Activated CD4-positive, alpha-beta memory T cell treated with anti-CD3 and anti-CD28 coated beads for 36 hours (primary cell): ENCODE measurements at places on chromosomes 12 and 14. TPM values are rescaled to one million over a fixed set of nuclear protein-coding genes. Genes with fewer than 3 reads are reported as not detected.

GRCh38 chr14:77063571-77064171, 34.4 kb upstream of the CIPC start:
- DNase-seq = no peak

DNA sequence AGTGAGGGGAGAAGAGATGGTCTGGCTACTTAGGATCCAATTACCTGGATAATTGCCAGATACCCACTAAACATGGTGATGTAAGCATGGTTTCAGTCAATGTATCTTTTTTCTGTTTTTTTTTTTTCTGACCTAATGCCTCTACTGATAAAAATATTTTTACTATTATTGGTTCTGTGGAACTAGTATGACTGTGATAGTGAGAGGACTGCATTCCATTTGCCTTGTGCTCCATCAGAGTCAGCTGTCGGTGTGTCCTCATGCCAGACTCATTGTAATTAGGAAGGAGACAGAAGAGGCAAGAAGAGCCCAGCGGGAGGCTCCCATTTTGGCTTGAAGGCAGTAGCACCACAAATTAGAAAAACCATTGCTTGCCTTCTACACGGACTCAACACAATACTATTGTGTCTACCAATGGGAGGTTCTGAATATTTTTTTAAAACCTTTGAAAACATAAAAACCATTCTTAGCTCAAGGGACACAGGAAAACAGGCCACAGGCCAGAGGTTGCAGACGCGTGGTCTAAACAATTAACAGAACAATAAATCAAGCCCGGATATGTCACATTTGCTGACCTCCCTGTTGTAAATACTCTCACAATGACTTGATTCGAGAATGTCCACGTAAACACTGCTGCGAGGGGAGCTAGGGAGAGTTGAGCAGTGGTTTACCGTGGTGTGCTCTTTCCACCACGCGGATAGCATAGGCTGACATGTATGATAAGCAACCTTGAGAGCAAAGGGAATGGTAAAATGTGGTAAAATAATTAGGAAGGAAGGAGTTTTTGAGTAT, 13.5 kb upstream of the DCP1B start:
- no peak for DNase-seq

DNA sequence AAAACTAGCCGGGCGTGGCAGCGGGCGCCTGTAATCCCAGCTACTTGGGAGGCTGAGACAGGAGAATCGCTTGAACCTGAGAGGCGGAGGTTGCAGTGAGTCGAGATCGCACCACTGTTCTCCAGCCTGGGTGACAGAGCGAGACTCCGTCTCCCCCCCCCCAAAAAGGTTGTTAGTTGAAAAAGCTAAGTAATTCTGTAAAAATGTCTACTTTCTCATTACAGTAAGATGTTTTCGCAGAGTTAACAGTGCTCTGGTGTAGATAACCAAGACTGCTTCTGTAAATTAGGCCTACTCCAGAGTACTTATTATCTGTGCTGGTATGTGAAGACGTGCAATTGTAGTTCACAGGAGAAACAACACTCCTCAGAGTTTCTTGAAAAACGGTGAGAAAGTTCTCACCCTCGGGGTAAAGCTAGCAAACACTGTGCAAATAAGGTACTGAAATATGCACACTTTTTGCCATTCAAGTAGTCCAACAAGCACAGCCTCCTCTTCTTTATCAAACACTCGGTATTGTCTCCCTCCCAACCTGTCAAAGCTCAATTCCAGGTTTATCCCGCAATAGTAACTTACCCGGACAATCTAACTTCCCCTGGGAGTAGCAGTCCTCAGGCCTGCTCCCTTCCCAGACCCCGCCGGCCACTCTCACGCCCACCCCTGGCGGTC, 974 bp downstream of the BTBD7 start:
- DNase-seq = no peak

- no peak for DNase-seq
These were observed 41.3 kb downstream of the SLC16A7 start for GRCh38 chr12:59636945-59637691.

- no peak for DNase-seq
These were observed 11.6 kb upstream of the KRT82 start for GRCh38 chr12:52417740-52418139.

- no peak for DNase-seq
These were observed 14.4 kb downstream of the TSPAN9 start for GRCh38 chr12:3091382-3092241.

DNA sequence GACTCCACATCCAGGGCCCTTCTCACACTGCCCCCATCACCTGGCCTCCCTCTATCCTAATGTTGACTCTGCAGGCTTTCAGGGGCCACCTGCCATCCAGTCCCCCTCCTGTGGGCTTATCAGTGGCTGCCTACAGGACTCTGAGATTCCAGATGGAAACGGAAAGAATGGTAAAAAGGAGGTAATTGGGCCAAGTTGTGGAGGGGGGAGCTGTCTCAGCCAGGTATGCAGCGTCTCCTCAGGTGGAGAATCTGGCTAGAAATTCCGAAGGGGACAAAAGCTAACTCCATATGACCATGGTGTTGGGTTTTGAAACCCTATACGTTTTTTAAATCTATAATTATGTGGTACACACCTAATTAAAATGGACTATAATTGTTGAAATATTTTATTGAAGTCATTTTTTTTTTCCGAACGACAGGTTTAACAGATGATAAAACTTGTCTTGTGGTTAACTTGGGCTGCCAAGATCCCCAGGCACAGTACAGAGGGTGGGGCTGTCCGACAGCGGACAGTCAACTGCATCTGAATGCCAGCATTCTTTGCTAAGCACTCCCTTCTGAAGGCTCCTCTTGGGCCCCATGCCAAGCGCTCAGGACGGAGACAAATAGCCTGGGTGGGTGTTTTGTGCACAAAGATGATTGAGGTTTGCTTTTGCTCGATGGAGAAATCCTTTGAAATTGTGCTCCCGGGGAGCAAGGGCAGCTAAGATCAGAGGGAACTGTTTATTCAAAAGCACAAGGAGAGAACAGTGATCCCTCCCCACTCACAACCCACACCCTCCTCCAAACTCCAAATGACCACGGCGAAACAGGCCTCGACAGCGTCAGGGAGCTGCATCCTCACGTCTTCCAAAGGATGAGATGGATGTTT, 365.6 kb downstream of the BCL11B start:
- no peak for DNase-seq

DNA sequence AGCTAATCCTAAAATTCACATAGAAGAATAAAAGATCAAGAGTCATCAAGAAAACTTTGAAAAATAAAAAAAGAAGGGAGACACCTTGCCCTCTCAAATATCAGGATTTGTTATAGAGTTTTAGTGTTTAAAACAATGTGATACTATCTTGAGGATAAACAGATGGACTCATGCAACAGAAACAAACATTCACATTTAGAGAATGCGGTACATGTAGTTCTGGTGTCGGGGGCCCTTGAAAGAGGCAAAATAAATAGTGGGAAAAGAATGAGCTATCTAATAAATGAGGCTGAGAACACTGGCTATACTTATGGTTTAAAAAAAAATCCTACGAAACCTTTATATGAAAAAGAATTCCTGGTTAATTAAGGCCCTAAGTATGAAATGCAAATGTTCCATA, 127.7 kb downstream of the LLPH start:
- no peak for DNase-seq

- no peak for DNase-seq
These were observed 106.4 kb downstream of the VRK1 start for GRCh38 chr14:96903444-96904023.

GRCh38 chr14:55745906-55746305, 165.9 kb downstream of the KTN1 start:
- DNase-seq = no peak

DNA sequence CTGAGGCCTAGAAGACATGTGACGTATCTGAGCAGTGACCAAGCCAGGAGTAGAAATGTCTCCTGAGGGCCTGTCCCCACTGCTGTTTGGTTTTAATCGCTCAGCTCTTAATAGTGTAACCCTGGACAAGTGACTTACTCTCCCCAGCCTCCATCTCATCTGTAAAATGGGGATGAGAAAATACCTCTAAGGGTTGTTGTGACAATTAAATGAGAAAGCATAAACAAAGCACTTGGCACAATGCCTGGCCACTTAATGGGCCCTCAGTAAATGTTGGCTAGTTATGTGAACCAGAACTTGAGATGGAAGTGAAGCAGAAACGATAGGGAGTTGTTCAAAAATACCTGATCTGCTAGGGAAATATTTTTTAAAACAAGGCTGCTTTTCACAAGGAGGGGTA, 58.2 kb downstream of the HMGA2 start:
- no peak for DNase-seq

- no peak for DNase-seq
These were observed 36.3 kb downstream of the PRKAB1 start for GRCh38 chr12:119704065-119704747.

- peak; percentile 23 for DNase-seq
These were observed 981.4 kb downstream of the BCL11B start for GRCh38 chr14:98290596-98290995.

DNA sequence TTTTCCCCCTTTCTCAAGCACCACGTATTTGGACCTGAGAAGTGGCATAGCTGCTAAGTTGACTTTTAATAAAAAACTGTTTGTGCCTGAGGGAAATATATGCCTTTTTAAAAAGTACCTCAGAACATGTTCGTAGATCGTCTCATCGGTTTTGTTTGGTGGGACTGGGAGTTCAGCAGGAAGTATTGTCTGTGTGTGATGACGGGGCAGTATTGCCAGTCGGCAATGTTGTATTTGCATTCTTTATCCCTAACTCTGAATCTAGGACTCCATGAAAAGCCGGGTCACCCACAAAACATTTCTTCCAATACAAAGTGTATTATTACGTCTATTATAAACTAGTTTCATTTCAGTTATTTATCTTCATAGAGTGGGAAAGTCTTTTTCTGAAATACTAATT, 19.7 kb upstream of the FGD4 start:
- DNase-seq = no peak

- no peak for DNase-seq
These were observed 964.2 kb downstream of the NRXN3 start for GRCh38 chr14:79134361-79134760.

GRCh38 chr14:80948291-80948690, 6.8 kb upstream of the CEP128 start:
- no peak for DNase-seq

GZMH gene
- total RNA-seq = 67.9 TPM

MMAB gene
- total RNA-seq = 42.4 TPM

RAD9B gene
- total RNA-seq = 1.1 TPM

SLC39A5 gene
- total RNA-seq = 1.7 TPM

KCNH3 gene
- total RNA-seq = 1.2 TPM

ZNF10 gene
- 3.7 TPM for total RNA-seq

CRIP1 gene
- total RNA-seq = 397 TPM

SMOC1 gene
- not detected for total RNA-seq

KIF26A gene
- 0.29 TPM for total RNA-seq
